ENCODE measurements at places on chromosomes 12 and 14.
A peak's percentile ranks its signal among the peaks of the same experiment; 100 is the strongest.

- no peak for DNase-seq
These were observed 167.4 kb upstream of the RGS6 start for GRCh38 chr14:71764701-71765382.

GRCh38 chr14:72169521-72169920 is 237.3 kb downstream of the RGS6 start:
- DNase-seq: no peak

GRCh38 chr14:95432144-95433093 is 84.0 kb downstream of the SYNE3 start:
- peak; percentile 45 for DNase-seq

- no peak for DNase-seq
These were observed 8.0 kb upstream of the OR5AU1 start for GRCh38 chr14:21163871-21164291.

- no peak for DNase-seq
These were observed 71.5 kb upstream of the ARID2 start for GRCh38 chr12:45658020-45658419.

GRCh38 chr12:46414591-46415268 is 42.2 kb upstream of the SLC38A2 start:
- no peak for DNase-seq

DNA sequence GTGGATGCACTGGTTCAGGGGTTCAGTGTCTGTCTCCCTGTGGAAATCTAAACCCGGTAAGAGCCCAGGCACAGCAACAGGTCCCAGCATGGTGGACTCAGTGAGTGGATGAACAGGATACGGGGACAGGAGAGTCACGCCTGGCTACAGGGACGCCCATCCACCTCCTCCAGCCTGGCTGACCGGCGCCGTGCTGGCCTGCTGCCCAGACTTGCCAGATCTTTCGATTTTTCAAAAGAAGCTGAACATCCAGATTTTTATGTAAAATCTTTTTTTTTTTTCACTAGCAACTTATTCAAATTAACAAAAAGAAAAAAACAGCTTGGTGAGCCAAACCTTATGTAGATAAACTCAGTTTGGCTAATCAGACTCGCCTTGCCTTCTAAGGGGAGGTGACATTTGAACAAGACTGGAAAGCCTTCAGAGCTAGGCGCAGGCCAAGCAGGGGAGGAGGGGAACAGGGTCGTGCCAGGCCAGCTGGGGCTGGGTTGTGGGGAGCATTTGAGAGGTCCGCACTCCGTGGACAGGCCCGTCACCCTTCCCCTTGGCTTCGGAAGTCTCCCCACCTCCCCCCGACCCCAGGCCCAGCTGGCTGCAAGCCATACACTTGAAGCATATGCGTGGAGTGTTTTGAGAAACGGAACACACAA is 87.8 kb upstream of the NCOR2 start:
- peak; percentile 85 for DNase-seq

DNA sequence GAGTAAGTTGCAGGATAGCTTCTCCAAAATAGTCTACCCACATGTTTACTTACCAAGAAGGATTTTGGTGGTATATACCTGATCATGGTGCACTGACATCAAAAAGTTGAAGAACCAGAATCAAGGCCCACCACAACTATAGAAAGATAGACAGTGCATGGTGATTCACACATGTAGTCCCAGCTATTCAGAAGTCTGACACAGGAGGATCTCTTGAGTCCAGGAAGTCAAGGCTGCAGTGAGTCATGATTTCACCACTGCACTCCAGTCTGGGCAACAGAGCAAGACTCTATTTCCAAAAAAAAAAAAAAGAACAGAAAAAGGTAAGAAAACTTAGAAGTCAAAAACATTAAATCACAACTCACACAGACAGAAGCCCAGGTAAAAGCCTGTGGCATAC is 422.2 kb upstream of the FOXG1 start:
- no peak for DNase-seq

- no peak for DNase-seq
These were observed 19.4 kb downstream of the COA8 start for GRCh38 chr14:103581954-103582703.

GRCh38 chr12:2113119-2113912 is 60.5 kb downstream of the CACNA1C start:
- DNase-seq: no peak

DNA sequence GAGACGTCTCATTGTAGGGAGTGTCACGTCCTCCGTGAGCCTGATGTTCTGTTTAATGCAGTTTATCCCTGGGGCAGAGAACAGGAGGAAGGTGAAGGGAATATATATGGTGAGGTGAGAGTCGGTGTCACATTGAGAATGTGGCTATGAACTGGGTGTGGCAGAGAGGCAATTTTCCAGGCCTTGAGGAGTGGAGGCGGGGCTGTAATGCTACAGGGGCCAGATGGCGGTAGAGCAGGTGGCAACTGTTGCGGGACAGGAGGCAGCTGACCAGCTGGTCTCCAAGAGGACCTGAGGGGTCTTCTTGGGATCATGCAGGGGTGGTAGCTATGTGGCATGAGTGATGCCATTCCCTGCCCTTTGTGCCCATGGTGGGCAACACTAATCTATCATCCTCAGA is 59.6 kb downstream of the CACNA1C start:
- DNase-seq: no peak
